Astrocyte (in vitro differentiated cells and primary cell): ENCODE measurements at places on chromosomes 2 and 18.

- DNase-seq: no peak
These were observed 58.1 kb upstream of the MCFD2 start for GRCh38 chr2:46973673-46974072.

GRCh38 chr2:22134421-22134820 lies 1010.7 kb downstream of the TDRD15 start:
- no peak for DNase-seq

DNA sequence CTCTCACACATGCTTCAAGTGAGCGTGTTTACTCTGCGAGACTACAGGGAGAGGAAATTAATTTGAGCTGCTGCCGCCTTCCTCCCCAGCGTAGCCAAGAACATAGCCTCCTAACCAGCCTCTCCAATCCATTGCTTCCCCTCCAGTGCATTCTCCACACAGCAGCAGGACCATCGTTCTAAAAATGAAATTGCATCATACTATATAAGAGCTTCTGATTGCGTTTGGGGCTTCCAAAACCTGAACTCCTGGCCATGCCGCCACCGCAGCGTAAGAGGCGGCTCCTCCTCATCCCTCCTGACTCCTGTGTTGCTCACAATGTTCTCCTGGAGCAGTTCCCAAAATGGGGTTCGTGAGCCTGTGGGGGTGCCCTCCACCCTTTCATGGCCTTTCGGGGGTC lies 142.1 kb downstream of the MYT1L start:
- no peak for DNase-seq

GRCh38 chr2:185472574-185472973 lies 266.0 kb upstream of the FSIP2 start:
- DNase-seq: no peak

DNA sequence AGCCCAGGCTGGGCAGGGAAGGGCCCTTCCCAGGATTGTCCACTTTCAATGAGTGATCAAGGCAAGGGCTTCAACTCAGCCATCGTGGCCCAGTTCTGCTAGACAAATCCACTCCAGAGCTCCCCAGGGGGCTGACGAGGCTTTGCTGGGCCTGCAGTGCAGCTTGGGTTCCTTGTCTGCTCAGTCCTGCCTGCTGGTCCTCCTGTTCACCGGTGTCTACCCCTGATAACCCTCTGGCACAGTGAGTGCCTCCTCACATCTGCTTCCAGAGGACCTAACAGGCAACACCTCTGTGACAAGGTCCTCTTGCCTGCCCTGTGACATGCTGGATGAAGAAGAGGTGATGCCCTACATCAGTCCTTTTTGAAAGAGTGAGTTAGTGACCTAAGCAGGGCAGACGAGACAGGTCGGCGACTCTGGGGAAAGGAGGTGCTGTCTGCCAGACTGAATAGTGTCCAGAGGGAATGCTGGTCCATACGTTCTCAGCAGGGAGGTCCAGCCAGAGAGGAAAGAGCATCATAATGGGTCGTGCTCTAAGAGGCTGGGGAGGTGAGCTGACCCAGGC lies 20.9 kb upstream of the KCNF1 start:
- DNase-seq: no peak

- DNase-seq: no peak
These were observed 562.3 kb downstream of the SOX11 start for GRCh38 chr2:6254441-6254840.

- no peak for DNase-seq
These were observed 17.2 kb upstream of the IL37 start for GRCh38 chr2:112893752-112894151.

DNA sequence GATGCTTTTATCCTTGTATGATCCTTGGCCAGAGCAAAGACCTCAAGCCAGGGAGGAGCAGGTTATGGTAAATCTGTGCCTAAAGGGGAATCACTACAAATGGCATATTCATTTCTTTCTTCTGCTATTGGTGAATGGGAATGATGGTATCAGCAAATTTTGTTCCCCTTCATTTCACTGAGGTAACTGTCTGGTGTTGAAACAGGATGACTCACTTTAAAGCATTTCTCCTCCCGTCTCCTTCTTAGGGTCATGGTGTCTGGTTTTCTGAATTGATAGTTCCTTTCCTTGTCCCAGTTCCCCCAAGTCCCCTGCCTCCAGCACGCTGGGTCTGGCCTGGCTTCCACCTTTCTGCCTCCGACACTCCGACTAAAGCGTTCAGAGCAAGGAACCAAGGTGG lies 109.2 kb downstream of the MREG start:
- DNase-seq: peak; percentile 86

GRCh38 chr2:173432049-173432754 lies 77.5 kb downstream of the CDCA7 start:
- DNase-seq: peak; percentile 17

DNA sequence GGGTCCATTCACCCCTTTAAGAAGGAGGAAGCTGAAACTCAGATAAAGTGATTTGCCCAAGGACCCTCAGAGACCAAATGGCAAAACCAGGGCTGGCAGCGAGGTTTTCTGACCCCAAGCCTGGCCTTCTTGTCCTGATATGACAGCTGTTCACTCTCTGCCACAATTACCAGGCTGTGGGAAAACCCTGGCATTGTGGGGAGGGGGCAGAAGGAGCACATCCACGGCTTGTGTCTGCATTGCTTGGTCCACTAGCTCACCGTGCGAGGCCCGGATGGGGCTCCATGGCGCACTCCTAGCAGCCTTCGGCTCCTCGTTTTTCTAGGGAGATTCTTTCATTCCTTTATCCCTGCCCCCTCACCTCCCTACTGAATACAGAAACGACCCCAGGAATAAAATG lies 143.4 kb upstream of the SIX2 start:
- no peak for DNase-seq

- no peak for DNase-seq
These were observed 92.3 kb downstream of the TTC27 start for GRCh38 chr2:32719933-32720716.

DNA sequence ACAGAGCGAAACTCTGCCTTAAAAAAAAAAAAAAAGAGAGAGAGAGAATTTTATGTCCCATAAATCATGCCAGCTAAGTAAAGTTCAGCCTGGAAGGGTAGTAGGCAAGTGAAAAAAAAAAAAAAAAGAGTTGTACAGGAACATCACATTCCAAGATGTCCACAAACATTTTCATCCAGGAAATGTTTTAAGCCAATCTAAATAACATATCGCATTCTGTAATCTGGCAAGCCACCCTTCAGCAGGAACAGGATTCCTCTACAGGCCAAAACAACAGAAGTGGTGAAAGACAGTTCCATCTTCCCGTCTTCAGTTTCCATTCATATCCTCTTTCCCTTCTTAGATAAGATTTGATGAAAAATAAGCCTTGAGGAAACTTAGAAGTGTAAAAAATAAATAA lies 1108.1 kb upstream of the DDX18 start:
- no peak for DNase-seq

DNA sequence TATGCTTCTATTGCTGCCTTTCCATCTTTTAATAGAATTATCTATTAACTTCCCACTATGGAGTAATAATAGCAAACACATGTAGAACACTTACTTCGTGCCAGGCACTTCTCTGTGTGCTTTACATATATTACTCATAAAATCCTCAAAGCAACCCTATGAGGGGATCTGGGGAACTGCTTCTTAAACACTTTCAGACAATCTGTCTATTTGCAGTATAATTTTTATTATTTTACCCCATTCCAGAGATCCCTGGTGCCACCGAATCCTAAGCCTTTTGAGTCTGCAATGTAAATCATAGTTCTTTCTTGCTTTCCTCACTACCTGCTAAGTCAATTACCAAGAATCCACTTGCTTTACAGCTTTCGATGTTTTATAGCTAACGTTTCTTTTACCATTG lies 25.6 kb upstream of the GCFC2 start:
- DNase-seq: no peak

GRCh38 chr18:78977637-78978348 lies 1.8 kb upstream of the SALL3 start:
- no peak for DNase-seq

DNA sequence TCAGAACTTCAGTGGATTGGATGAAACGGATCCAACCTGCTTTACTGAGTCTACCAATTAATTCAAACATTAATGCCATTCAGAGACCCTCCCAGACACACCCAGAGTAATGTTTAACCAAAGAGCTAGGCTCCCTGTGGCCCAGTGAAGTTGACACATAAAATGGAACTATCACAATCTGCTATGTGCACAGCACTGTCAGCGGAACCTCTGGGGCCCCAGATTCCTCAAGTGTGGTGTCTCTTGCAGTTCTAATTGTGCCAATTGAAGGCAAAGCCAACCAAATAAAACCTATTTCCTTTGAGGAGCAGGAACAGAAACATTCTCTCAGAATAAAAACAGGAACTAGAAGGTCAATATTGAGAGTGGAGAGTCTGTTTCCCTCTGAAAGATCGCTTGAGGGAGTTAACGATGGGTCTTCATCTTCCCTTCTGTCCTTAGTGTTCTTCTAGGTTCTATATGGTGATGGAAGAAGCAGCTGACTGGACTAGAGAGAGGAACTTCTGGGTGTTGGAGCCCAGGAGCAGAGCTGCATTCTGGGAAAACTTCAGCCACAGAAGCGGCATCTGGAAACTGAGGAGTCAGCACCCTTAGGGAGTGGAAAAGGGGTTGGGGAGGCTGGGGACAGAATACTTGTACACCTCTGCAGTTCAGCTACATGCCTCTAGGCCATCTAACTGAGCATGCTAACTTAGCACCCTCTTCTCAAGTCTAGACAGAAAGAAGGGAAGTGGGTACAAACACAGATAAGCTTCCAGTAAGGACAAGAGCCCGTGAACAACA lies 174.4 kb upstream of the FBXO11 start:
- DNase-seq: no peak

- DNase-seq: no peak
These were observed at the start of gene ICOS for GRCh38 chr2:203936535-203936934. TSS of gene ICOS (plus strand) at chr2:203936763. CDS start at chr2:203936815, 52 bp downstream.

DNA sequence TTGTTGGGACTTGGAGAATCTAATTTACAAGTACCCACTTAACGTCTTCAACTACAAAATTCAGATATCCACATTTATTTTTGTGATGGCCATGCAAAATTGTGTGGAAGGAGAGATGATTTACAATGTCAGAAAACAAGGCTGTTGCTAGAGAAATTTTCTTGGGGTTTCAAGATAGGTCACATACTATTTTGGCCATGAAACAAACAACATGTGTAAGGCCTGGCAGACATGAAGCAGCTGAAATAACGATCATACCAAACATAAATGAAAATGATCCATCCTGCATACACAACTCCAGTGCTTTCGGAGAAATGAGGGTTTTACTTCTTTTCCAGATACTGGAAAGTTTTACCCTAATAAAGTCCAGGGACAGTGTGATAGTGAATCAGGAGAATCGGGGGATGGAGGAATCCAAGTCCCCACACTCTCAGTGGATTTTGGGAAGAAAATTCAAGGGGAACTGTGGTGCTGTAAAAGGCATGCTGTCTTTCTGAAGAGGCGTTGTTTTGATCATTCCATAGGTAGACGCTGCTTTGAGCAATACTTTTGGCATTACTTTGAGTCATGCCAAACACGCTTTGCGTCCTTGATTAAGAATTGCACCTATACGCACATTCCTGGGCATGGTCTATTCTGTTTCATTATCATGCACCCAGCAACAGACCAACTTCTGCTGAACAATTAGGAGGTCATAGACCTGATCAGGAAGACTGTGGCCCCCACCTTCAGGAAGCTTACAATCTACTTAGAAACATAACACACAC lies 79.4 kb downstream of the POU3F3 start:
- no peak for DNase-seq

DNA sequence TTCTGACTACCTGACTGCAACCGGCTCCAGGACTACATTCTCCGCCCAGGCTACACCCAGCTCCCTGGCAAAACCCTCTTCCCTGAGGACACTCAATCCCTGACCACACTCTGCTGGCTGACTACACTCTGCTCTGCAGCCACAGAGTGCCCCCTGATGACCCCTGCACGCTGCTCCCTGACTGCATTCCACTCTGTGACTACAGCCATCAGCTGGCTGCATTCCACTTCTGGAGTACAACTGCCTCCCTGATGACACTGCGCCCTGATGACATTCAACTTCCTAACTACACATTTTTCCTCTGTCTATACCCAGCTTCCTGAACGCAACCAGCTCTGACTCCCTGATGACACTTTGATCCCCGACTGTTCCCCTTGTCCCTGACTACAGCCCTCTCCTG lies 71.3 kb upstream of the NRXN1 start:
- DNase-seq: peak; percentile 51

GRCh38 chr2:65429786-65430602 lies 2.4 kb downstream of the SPRED2 start:
- no peak for DNase-seq

- DNase-seq: no peak
These were observed 151.5 kb upstream of the DNMT3A start for GRCh38 chr2:25493207-25493606.

DNA sequence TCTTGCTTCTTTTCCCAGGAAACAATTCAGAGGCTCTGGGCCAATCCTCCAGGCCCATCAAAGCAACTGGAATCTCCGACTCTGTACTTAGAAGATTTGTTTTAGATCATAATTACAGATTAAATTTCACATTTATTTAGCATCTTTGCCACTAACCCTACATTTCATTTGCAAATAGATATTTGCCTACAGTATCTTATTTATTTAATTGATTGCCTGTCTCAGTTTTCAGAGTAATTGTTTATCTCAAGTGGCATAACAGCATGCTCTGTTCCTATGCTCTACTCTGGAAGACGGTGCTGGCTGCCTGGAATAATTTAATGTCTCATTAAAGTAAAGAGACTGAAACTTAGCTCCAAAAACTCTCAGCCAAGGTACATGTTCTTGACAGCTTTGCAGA lies 213.4 kb downstream of the HNMT start:
- no peak for DNase-seq

- DNase-seq: peak; percentile 47
These were observed at the start of gene COMMD1 for GRCh38 chr2:61905372-61906185. TSS of gene COMMD1 (plus strand) at chr2:61905674. CDS start at chr2:61905679, 5 bp downstream.

GRCh38 chr2:45743531-45744396 lies 92.3 kb downstream of the PRKCE start:
- DNase-seq: peak; percentile 5

- DNase-seq: no peak
These were observed 48.8 kb upstream of the IHH start for GRCh38 chr2:219109471-219109870.

GRCh38 chr2:112138159-112139032 lies at the start of gene FBLN7:
TSS of gene FBLN7 (plus strand) at chr2:112138385. CDS start at chr2:112138656, 271 bp downstream.
- DNase-seq: no peak

- no peak for DNase-seq
These were observed 51.4 kb downstream of the TTC32 start for GRCh38 chr2:19850056-19851050.

DNA sequence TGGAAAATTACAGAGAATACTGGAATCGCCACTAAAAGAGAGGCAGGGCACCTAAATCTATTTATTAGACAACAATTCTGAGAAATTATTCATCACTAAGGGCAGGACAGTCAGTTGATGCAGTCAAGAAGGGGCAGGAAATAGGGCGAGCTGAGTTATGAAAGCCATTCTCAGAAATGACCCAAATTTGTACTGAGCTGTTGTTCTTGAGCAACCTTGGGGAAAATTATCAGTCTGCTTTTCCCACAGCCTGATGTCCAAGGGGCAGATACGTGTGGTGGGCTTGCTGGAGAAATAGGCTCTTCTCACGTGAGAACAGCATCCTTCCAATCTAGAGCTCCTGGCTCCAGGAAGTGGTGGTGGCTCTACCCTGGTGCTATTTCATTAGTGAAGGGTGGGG lies 38.6 kb downstream of the STON1 start:
- no peak for DNase-seq
